Small intestine (tissue), 16 donors: ENCODE measurements at places on chromosomes 4 and X. TPM values are rescaled to one million over a fixed set of nuclear protein-coding genes. Genes with fewer than 3 reads are reported as not detected.

Gene ADH7
- polyA plus RNA-seq = 0.03 TPM

Gene NXF3
- polyA plus RNA-seq = 2.0 TPM

Gene ITGB1BP2
- polyA plus RNA-seq = 1.6 TPM

Gene HERC6
- 13.1 TPM for polyA plus RNA-seq

Gene NEXMIF
- polyA plus RNA-seq = 0.13 TPM

GRCh38 chrX:15438332-15438731, 54.1 kb upstream of the VEGFD start:
- no peaks in the 10 kb centered on the region for H3K4me1 ChIP-seq
- no peak overlapping the region for H3K4me3 ChIP-seq
- H3K36me3 ChIP-seq = no peaks in the 10 kb centered on the region
- H3K27me3 ChIP-seq = no peaks in the 10 kb centered on the region
- H3K27ac ChIP-seq = no peak overlapping the region

DNA sequence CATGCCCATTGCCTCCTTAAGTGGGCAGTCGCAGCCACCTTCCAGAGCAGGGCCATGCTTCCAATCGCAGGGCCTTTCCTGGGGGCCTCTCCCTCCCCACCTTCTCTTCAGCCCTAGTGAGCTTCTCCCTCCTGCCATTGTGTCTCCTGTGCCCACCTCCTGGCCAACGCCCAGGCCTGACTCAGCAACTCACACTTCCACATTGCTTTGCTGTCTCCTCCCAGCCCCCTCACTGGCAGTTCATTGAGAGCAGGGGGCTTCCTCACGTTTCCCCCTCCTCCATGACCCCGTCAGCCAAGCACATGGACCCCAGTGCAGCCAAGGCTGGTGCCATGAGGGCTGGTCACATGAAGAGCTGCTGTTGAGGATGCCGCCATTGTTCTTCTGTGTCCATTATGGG, 25.9 kb downstream of the HTRA3 start:
- no peaks in the 10 kb centered on the region for H3K4me1 ChIP-seq
- no peaks in the 10 kb centered on the region for H3K36me3 ChIP-seq
- H3K27me3 ChIP-seq = no peaks in the 10 kb centered on the region

DNA sequence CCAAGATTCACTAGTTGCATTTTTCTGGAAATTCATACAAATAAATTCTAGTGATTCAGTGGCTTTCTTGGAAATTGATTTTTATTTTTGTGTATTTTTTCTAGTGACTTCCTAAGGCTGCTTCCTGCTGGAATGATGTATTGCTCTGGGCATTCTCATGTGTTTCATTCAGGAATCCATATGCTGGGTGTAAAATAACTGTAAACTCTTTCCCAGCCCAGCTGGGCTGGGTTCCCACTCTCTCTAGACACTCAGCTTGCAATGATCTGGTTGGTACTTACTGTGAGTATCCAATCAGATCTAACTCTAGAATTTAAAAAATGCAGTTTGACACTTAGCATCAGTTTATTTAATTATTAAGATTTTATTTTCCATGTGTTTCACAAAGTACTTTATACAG, 882.2 kb downstream of the STIM2 start:
- DNase-seq = no peak
- H3K4me1 ChIP-seq = no peaks in the 10 kb centered on the region
- no peak overlapping the region for H3K27ac ChIP-seq
- no peaks in the 10 kb centered on the region for H3K27me3 ChIP-seq
- no peak overlapping the region for H3K4me3 ChIP-seq

GRCh38 chr4:8762951-8763735, 108.5 kb downstream of the HMX1 start:
- no peak for DNase-seq
- peaks cover 2% of the 10 kb centered on the region for H3K27me3 ChIP-seq
- H3K4me3 ChIP-seq = no peak overlapping the region
- no peaks in the 10 kb centered on the region for H3K4me1 ChIP-seq
- no peaks in the 10 kb centered on the region for H3K36me3 ChIP-seq
- no peak overlapping the region for H3K27ac ChIP-seq

DNA sequence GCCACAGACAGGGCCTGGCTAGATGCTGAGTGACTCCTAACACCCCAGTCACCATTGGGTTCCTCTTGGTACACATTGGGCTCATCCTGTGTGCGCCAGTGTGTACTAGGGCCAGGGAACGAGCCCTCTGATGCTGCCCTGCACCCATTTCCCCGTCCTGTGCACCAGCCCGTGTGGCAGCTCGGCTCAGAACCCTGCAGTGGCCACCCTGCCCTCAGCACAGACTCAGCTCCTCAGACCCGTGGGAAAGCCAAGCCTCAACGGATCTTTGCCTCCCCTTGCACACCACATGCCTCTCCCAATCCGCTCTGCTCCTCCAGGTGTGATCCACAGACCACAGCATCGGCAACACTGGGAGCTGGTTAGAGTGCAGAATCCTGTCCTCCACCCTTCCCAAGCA, 38.6 kb downstream of the EVC start:
- DNase-seq = no peak
- H3K4me1 ChIP-seq = no peaks in the 10 kb centered on the region
- peaks cover 2% of the 10 kb centered on the region for H3K36me3 ChIP-seq
- H3K27ac ChIP-seq = no peak overlapping the region
- H3K27me3 ChIP-seq = no peaks in the 10 kb centered on the region

GRCh38 chrX:104325213-104325585, 70.5 kb upstream of the ESX1 start:
- H3K36me3 ChIP-seq = no peaks in the 10 kb centered on the region
- H3K4me1 ChIP-seq = no peaks in the 10 kb centered on the region
- H3K27ac ChIP-seq = no peak overlapping the region
- no peak for DNase-seq
- H3K4me3 ChIP-seq = no peak overlapping the region
- H3K27me3 ChIP-seq = no peaks in the 10 kb centered on the region

DNA sequence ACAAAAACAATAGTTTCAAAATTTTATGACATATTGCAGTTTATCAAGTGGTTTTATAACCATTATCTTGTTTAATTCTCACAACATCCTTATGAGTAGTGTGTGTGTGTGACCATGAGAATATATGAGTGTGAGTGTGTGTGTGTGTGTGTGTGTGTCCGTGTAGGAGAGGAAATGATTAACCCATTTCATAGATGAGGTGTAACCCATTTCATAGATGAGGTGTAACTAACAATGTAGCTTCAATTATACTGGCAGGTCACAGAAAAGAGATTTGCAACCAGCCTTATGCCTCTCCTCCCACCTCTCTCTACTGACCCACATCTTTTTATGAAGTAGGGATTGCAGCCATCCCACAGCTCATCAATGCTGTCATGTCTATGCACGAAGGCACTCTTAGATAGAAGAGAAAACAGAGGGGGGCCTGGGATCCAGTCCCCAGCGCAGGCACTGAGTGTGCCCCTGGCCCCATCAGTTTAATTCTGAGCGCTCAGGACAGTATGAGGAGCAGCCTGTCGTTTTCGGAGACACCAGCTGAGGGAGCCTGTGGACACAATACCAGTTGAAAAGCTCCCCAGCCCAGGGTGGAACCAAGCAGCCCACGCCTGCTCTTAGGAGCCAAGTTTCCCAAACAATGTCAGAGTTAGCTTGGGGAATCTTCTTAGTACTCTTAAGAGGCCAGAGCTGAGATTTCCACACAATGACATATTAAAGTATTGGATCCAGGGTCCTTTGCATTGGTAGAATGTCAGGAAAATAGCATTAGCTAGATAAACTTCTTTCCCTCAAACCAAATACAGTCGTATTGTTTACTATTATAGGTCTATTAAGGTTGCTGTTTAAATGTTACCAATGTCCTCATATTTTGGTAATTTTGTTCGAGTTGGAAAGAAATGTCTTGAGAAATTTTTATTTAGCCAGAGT, 88.6 kb downstream of the PALLD start:
- H3K27me3 ChIP-seq = no peaks in the 10 kb centered on the region
- no peaks in the 10 kb centered on the region for H3K36me3 ChIP-seq
- H3K4me3 ChIP-seq = no peak overlapping the region

DNA sequence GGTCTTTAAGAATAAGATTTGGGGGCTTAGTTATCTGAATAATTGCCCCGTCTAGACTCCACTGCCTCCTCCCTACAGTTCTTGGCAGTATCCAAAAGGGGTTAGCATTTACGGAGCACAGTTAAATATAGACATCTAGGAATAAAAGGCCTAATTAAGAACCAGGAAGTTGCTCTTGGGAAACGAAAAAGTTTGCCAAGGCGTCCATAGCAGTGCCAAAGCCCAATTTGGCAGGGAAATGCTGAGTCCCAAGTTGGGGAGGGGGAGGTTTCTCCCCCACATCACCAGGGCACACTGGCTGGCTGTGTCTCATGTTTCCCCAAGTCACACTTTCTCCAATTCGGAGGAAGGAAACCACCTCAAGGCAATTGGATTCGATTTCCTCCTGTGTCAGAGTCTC, 338.7 kb downstream of the FBXW7 start:
- no peaks in the 10 kb centered on the region for H3K4me1 ChIP-seq
- DNase-seq = no peak
- H3K4me3 ChIP-seq = no peak overlapping the region
- H3K36me3 ChIP-seq = no peaks in the 10 kb centered on the region
- H3K27ac ChIP-seq = no peak overlapping the region

GRCh38 chr4:168723569-168723968, 226.7 kb downstream of the PALLD start:
- H3K27ac ChIP-seq = no peak overlapping the region
- H3K4me1 ChIP-seq = no peaks in the 10 kb centered on the region
- no peaks in the 10 kb centered on the region for H3K27me3 ChIP-seq
- DNase-seq = no peak
- no peak overlapping the region for H3K4me3 ChIP-seq

DNA sequence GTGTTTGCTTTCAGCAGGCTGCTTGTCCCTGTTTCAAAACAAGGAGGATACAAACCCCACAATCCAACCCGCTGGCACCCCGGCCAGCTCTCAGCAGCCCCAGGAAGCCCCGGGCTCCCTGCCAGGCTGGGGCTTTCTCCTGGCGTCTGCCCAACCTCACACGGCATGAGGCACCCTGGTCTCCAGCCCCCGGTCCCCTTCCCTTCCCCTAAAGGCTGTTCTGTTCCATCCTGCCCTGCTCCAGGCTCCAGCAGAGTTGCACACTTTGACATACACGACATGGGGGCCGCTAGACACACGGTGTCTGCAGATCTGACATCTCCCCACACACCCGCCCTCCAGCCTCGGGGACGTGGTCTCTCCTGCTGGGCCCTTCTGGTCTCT, 107.7 kb upstream of the ADRA2C start:
- H3K36me3 ChIP-seq = no peaks in the 10 kb centered on the region
- no peak overlapping the region for H3K27ac ChIP-seq
- DNase-seq = no peak
- no peaks in the 10 kb centered on the region for H3K4me1 ChIP-seq

GRCh38 chrX:64204252-64204651, 1.3 kb downstream of the AMER1 start:
- DNase-seq = peak; percentile 32
- H3K27me3 ChIP-seq = no peaks in the 10 kb centered on the region
- H3K4me3 ChIP-seq = no peak overlapping the region
- H3K27ac ChIP-seq = no peak overlapping the region

DNA sequence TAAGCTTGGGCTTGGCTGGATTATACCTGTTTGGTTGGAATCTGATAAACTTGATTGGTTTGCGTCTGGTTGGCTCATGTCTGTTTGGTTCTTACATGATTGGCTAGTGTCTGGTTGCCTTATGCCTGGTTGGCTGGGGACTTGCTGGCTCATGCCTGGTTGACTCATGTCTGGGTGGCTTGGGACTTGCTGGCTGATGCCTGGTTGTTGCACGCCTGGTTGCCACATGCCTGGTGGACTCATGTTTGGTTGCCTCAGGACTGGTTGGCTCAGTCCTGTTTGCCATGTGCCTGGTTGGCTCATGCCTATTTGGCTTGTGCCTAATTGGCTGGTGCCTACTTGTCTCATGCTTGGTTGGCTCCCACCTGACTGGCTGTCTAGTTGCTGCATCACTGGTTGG, 104.5 kb downstream of the APOOL start:
- no peaks in the 10 kb centered on the region for H3K4me1 ChIP-seq
- no peak for DNase-seq
- no peak overlapping the region for H3K4me3 ChIP-seq

DNA sequence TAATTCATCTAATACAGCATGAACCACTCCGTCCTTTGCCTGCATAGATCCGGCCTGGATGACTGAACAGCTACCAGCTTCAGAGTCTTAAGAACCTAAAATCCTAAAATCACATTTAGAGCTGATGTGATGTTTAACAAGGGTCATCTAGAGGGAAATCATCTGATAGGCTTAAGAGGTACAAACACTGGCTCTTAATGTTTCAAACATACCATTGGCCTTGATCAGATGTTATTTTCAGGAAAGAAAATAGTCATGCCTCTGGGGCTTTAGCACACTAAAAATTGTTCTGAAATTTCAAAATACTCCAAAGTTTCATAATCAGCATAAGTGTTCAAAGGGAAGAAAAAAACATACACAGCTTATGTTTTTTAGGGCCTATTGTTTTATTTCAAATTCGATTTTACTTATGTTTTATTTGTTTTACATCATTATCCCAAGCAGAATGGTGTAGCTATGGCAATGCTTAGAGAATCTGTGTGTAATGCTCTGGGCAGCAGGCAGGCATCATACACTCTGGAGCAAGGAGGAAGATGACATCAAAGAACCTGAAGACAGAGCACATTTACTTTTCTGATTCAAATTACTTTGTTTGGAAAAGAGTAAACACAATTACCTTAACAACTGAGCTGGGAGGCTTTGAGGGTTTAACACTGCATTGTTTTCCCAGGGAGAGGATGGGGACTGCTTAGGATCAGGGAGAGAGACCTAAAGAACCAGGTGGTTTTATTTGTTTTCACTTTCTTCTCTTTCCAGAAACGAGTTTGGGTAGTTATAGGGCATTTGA, 25.3 kb upstream of the LEF1 start:
- H3K36me3 ChIP-seq = no peaks in the 10 kb centered on the region
- H3K27ac ChIP-seq = no peak overlapping the region
- H3K4me1 ChIP-seq = no peaks in the 10 kb centered on the region
- no peaks in the 10 kb centered on the region for H3K27me3 ChIP-seq
- no peak overlapping the region for H3K4me3 ChIP-seq
- no peak for DNase-seq

- no peaks in the 10 kb centered on the region for H3K27me3 ChIP-seq
- no peak overlapping the region for H3K27ac ChIP-seq
- no peaks in the 10 kb centered on the region for H3K4me1 ChIP-seq
- no peak overlapping the region for H3K4me3 ChIP-seq
- no peak for DNase-seq
These were observed 473.7 kb downstream of the GBA3 start for GRCh38 chr4:23166407-23166806.
